Left lung (tissue), 14 donors: ENCODE measurements at places on chromosomes 13 and 19.

- peaks cover 50% of the 10 kb centered on the region for H3K36me3 ChIP-seq
- no peak overlapping the region for H3K27ac ChIP-seq
- peaks cover 13% of the 10 kb centered on the region for H3K4me1 ChIP-seq
- DNase-seq, result no peak
Observed at GRCh38 chr19:47271949-47272348, 2.7 kb upstream of the INAFM1 start.

DNA sequence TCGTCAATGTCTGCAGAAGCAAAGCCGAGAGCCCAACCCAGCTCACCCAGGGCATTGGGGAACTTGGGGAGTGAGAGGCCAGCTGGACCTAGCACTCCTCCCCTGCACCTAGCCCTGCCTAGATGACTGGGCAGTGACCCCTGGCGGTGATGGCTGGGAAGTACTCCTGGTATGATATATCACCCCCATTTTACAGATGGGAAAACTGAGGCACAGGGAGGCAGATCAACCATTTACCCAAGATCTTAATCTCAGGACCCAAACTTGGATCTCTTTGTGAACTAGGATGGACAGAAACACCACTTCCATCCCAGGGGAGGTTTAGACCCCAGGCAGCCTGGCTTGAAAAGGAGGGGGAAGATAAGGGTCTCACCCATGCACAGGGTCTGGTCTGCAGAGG lies 43.5 kb downstream of the CCL25 start:
- H3K4me1 ChIP-seq, result no peaks in the 10 kb centered on the region
- no peaks in the 10 kb centered on the region for H3K27me3 ChIP-seq
- no peak for DNase-seq
- no peak overlapping the region for H3K27ac ChIP-seq

DNA sequence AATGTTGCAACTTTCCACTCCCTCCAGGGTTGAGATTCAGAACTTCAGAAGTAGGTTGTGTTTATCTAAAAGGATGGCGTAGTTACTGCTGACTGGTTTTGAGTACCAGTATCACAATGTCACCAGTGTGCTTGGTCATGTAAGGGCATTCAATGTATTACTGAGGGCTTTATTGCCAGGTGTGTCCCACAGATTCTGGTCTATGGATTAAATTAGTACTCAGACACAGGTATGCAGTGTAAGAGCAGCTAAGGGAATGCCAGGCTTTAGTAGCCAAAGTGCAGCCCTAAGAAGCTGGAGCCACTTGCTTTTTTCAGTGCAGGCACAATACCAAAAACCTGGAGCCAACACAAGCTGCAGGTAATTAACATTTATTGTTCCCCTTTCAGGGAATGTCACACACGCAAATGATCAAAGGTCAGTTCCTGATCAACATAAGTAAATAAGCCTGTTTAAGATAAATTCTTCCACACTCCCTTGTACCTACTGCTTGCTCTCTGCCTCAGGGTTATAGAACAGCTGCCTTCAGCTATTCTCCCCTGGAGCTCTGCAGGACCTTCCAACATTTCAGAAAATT lies 130.1 kb upstream of the ZNF91 start:
- no peaks in the 10 kb centered on the region for H3K4me1 ChIP-seq
- no peak overlapping the region for H3K27ac ChIP-seq
- H3K4me3 ChIP-seq, result no peak overlapping the region
- no peak for DNase-seq
- H3K27me3 ChIP-seq, result no peaks in the 10 kb centered on the region

DNA sequence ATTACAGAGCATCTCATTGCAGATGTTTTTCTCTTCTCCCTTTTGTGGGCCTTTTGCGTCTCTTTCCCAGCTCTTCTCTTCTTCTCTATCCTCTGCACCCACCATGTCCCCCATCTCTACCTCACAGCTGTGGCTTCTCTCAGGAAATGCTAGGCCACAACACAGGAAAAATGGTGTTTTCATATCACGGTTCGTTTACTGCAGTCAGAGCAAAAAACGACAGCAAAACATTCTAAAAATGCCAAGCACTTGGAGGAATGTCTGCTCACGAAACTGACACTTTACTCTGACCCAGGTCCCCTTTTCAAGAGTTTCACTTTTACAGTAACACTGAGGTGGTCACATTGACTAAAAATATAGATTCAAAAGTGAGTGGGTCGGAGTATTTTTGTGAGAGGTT lies 152.2 kb downstream of the DCT start:
- peaks cover 4% of the 10 kb centered on the region for H3K4me1 ChIP-seq
- H3K36me3 ChIP-seq, result no peaks in the 10 kb centered on the region
- H3K27ac ChIP-seq, result no peak overlapping the region
- H3K4me3 ChIP-seq, result no peak overlapping the region

DNA sequence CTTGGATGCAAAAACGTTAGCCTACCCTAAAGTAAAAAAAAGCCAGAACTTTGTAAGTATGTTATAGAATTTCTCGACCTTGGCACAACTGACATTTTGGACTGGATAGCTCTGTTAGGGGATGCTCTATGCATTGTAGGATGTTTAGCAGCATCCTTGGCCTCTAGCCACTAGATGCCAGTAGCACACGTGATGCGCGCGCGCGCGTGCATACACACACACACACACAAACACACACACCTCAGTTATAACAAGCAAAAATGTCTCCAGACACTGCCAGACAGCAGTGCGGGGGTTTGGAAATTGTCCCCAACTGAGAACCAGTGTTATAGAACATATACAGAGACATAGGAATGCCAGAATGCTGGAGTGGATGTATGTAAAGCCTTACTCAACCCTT lies 17.2 kb downstream of the ZNF226 start:
- no peak overlapping the region for H3K27ac ChIP-seq
- DNase-seq, result no peak
- no peaks in the 10 kb centered on the region for H3K4me1 ChIP-seq

DNA sequence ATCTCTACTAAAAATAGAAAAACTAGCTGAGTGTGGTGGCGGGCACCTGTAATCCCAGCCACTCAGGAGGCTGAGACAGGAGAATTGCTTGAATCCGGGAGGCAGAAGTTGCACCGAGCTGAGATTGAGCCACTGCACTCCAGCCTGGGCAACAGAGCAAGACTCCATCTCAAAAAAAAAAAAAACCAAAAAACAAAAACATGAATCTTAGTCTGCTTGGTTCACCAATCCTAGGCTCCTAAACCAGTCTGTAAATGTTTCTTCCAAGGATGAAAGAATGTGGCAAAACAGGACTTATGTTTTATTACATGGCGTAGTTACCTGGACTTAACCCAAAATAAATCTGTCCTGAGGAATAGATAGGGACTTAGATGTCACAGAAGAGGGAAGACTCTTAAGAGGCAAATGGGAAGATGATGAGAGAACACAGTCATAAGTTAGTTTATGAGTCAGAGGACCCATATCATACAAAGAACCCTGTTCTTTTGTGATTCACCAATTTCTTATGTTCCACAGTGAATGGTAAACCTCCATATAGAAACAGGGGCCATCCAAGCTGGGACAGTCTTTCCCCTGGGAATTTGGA lies 6.9 kb upstream of the FBXL3 start:
- DNase-seq, result no peak
- no peaks in the 10 kb centered on the region for H3K4me1 ChIP-seq
- H3K36me3 ChIP-seq, result no peaks in the 10 kb centered on the region

DNA sequence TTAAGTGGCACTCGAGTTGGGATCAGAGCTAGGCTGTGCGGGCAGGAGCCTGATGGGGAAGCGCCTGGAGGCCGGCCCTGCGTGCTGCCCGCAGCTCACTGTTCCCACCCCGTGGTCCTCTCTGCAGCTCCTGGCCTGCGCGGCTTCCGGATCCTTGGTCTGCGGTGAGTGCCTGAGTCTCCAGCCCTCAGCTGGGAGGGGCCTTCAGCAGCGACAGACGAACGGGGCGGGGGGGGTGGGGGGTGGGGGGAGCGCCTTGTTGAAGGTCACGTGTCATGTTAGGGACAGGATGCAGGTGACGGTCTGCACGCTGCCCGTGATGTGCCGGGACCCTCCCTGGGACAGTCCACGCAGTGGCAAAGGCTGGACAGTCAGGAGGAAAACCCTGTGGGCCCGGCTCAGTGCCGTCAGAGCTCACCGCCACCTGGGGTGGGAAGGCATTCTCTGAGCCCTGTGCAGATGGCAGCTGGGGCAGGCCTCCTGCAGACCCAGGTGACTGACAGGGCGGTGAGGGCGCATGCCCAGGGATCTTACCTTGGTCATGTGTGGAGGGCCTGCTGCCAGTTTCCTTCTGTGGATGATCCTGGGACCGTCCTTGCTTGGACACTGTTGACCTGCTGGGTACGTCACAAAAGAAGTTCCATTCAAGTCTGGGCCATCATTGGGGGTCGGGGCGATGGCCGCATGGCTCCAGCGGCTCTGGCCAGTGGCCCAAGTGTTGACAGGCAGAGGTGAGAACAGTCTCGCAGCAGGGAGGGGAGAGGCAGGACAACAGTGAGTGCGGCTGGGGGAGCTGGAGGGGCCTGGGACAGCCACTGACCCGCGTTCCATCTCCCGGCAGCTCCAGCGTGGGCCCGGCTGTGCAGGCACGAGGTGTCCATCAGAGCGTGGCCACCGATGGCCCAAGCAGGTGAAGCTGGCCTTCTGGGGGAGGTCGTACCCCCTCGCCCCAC lies 4.3 kb downstream of the NDUFS7 start:
- H3K4me1 ChIP-seq, result peaks cover 24% of the 10 kb centered on the region
- H3K36me3 ChIP-seq, result peaks cover 65% of the 10 kb centered on the region
- no peak for DNase-seq
- no peaks in the 10 kb centered on the region for H3K27me3 ChIP-seq
- no peak overlapping the region for H3K4me3 ChIP-seq

GRCh38 chr13:31264151-31264550 lies 64.4 kb downstream of the B3GLCT start:
- no peak overlapping the region for H3K27ac ChIP-seq
- H3K27me3 ChIP-seq, result no peaks in the 10 kb centered on the region
- H3K36me3 ChIP-seq, result no peaks in the 10 kb centered on the region
- H3K4me3 ChIP-seq, result no peak overlapping the region
- DNase-seq, result no peak

DNA sequence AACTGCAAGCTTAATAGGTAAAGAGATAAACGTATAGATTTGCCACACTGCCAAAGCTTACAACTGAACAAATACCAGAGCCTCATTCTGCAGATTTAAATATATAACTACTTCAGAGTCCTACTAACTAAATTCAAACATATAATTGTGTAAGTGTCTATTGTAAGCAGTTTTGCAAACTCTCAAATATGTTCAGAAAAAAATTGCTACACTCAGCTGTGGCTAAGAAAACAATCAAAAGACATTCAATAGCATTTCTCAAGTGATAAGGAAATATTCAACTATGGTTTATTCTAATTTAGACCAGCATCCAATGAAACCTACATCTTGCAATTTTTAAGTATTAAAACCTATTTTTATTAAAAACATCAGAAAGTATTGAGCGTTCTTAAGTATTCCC lies 202.4 kb downstream of the KCTD12 start:
- no peak for DNase-seq
- no peak overlapping the region for H3K4me3 ChIP-seq
- no peaks in the 10 kb centered on the region for H3K36me3 ChIP-seq
- H3K27me3 ChIP-seq, result no peaks in the 10 kb centered on the region

DNA sequence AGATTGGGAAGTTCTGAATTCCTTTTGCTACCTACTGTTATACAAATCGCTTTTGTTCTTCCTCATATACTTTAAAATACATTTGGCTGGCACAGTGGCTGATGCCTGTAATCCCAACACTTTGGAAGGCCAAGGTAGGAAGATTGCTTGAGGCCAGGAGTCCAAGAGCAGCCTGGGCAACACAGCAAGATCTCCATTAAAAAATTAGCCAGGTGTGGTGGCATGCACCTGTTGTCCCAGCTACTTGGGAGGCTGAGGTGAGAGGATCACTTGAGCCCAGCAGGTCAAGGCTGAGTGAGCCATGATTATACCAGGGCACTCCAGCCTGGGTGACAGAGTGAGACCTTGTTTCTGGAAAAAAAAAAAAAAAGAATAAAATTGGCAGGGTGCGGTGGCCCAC lies 34.4 kb upstream of the CXCL17 start:
- no peak overlapping the region for H3K27ac ChIP-seq
- H3K27me3 ChIP-seq, result no peaks in the 10 kb centered on the region
- no peaks in the 10 kb centered on the region for H3K36me3 ChIP-seq

- no peak overlapping the region for H3K27ac ChIP-seq
- no peaks in the 10 kb centered on the region for H3K4me1 ChIP-seq
- no peaks in the 10 kb centered on the region for H3K36me3 ChIP-seq
- DNase-seq, result peak; percentile 33
Observed at GRCh38 chr13:78241278-78241919, 322.8 kb upstream of the EDNRB start.

- no peak overlapping the region for H3K27ac ChIP-seq
- no peaks in the 10 kb centered on the region for H3K27me3 ChIP-seq
- H3K36me3 ChIP-seq, result no peaks in the 10 kb centered on the region
- no peak for DNase-seq
- no peak overlapping the region for H3K4me3 ChIP-seq
- peaks cover 13% of the 10 kb centered on the region for H3K4me1 ChIP-seq
Observed at GRCh38 chr19:18863843-18864362, 32.1 kb downstream of the CERS1 start.

DNA sequence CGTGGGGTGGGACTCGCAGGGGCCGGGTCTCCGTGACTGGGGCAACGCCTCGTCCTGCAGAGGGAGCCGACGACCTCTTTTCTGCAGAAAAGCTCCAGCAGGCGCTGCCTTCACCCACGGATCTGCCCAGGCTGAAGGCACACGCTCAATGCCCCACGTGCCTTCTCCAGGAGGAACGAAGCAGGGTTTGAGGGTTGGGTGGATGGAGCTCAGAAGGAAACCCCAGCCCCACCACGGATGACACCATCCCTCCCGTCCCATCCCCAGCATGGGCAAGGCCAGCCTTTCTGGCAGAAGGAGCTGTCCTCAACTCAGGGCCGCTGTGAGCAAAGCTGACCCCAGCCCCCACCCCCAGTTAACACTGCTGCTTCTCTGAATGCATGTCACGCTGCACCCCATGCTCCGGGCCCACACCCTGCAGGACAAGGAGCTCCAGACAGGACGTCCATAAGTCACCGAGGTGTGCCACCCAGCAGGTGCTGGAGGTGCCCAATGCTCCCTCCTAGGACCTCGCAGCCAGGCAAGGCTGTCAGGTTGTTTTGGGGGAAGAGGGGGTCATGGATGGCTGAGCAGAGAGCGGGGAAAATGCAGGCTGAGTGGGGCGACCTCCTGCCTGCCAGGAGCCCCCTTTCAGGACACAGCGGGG lies 7.4 kb downstream of the C19orf25 start:
- H3K27me3 ChIP-seq, result peaks cover 78% of the 10 kb centered on the region
- DNase-seq, result no peak
- H3K4me1 ChIP-seq, result peaks cover 61% of the 10 kb centered on the region
- no peak overlapping the region for H3K4me3 ChIP-seq

DNA sequence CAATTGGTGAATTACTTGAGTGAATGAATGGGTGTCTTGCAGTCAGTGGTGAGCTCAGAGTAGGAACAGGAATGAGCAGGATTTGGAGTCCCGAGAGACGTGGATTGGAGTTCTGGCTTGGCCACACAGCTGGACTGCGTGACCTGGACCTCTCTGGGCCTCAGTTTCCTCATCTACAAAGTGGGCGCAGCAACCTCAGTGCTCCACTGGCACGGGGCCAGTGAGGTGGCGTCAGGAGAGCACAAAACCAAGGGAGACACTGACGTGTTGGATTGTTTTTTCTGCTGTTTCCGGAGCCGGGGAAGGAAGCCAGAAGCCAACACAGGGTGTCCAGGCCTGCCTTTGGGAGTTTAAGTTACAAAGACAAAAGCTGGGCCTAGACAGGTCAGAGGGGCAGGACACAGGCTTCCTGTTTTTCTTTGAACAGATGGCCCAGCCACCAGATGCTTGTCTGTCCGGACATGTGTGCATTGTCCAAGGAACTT lies 6.5 kb upstream of the DOCK6 start:
- H3K36me3 ChIP-seq, result no peaks in the 10 kb centered on the region
- H3K27me3 ChIP-seq, result peaks cover 18% of the 10 kb centered on the region
- H3K4me3 ChIP-seq, result no peak overlapping the region
- DNase-seq, result no peak
- H3K27ac ChIP-seq, result peak overlapping the region; percentile 77
